ENCODE measurements at places on chromosomes 2 and 18.

- no peak for DNase-seq
Observed at GRCh38 chr2:94995553-94996304, 29.8 kb upstream of the MAL start.

DNA sequence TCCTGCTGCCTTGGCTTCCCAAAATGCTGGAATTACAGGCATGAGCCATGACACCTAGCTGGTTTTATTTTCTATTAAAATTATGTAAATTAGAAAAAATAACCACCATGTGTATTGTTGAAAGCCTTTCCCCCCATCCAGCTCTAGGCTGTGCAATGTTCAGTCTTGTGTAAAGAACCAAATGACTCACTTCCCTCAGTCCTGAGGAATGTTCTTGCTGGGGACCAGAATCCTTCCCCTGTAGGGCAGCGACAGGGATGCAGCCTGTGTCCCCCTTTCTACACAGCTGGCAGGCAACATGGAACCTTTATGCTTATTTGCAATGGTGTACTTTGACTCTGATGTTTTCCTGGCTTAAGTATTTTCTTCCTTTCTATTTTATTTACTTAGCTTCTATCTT is 29.4 kb downstream of the AOX1 start:
- no peak for DNase-seq

GRCh38 chr2:31058096-31059035 is 79.9 kb downstream of the GALNT14 start:
- DNase-seq = no peak

DNA sequence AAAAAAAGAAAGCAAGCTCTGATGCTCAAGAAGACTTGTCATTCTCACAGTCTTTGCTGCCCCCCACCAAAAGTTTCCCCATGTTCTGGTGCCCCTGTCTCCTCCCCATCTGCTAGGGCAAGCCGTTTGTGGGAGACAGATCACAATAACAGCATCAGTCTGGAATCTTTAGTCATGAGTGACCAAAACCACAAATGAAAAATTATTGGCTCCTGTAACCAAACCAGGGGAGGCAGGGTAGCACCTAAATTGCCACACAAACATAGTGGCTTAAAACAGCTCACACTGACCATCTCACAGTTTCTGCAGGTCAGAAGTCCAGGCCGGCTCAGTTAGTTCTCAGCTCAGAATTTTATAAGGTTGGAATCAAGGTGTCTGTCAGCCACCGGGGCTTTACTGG is 9.1 kb upstream of the B3GNT7 start:
- DNase-seq = no peak

GRCh38 chr2:85761-86160 is 39.5 kb upstream of the FAM110C start:
- DNase-seq = no peak

DNA sequence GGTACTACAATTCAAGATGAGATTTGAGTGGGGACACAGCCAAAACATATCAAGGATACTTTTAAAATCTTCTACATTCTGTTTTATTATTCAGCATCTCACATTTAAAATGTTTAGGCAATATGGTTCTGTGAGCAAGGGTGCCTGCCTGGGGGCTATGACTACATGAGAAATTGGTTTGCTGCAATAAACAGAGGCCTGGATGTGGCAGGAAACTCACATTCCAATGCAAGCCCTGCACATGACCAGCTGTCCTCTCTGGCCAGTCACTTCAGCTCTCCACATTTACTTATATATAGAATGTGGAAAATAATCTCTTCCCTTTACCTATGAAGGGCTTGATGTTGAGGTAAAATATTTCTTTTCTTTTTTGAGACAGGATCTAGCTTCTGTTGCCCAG is 193.4 kb downstream of the LRRTM1 start:
- DNase-seq = no peak

DNA sequence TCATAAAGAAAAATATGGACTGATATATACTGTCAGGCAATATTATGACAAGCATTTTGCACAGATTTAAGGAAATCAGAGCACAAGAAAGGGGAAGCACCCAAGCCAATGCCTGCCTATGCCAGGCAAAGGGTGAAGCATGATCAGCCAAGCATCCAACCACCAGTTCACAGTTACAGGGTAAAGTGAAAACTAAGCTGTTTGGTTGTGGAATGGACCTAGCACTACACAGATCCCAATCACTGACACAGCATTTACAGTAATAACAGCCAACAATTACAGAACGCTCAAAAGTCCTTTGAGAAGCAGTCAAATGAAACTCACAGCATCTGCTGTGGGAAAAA is 90.3 kb downstream of the SP3 start:
- DNase-seq = no peak

- no peak for DNase-seq
Observed at GRCh38 chr2:33354981-33355380, 121.5 kb upstream of the RASGRP3 start.

DNA sequence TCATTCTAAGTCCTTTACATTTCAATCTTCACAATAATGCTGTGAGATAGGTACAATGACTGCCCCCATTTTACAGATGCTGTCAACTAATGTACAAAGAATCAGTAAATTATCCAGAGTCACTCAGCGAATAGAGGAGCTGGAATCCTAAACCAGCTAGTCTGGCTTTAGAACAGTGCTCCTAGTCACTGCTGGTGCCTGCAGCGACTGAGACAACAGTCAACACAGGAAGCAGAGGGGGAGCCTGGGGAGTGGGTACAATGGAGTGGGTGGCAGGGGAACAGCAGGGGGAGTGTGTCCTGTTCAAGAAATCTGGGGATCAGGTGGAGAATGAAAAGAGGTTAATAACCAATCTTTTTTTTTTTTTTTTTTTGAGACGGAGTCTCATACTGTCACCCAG is 37.3 kb downstream of the CCDC93 start:
- DNase-seq = no peak

GRCh38 chr2:126766969-126767296 is 111.0 kb downstream of the GYPC start:
- DNase-seq = no peak

DNA sequence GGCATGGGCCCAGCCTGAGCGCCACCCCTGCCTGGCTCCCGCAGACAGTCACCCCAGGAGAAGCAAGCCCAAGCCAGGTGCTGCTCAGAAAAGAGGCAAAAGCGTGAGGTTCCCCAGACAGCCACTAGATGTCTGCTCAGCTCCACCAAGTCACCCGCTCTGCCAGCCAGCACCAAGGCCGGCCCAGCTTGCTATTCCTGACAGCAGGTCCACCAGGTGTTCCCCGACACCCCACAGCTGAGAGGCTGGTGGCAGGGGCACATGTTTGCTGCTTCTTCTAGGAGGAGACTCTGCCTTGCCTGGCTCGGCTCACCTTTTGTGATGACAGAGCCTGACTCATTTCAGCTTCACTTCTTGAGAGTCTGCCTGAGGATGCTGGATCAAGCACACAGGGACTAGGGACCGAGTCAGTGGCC is 206.7 kb downstream of the MGAT5 start:
- no peak for DNase-seq

GRCh38 chr2:173299764-173300163 is 54.9 kb upstream of the CDCA7 start:
- no peak for DNase-seq

GRCh38 chr18:35514283-35514682 is 16.5 kb upstream of the INO80C start:
- DNase-seq = no peak

DNA sequence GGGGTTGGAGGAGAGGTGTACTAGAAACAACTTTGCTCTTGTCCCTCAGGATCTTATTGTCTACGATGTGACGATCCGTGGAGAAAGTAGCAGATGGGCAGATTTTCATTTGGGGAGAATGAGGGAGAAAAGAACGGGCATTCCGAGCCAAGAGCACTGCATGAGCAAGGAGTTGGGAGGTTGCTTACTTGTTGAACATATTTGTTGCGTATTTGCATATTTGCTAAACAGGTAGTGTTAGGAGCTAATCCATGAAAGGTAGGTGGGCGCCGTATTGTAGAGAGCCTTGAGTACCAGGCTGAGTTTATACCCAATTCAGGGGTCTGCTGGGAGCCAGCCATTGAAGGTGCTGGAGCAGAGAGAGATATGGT is 490 bp downstream of the BCS1L start:
- no peak for DNase-seq

- DNase-seq = no peak
Observed at GRCh38 chr2:80059447-80059846, 245.1 kb downstream of the LRRTM1 start.

GRCh38 chr2:12046641-12047040 is 300.2 kb downstream of the LPIN1 start:
- DNase-seq = no peak

DNA sequence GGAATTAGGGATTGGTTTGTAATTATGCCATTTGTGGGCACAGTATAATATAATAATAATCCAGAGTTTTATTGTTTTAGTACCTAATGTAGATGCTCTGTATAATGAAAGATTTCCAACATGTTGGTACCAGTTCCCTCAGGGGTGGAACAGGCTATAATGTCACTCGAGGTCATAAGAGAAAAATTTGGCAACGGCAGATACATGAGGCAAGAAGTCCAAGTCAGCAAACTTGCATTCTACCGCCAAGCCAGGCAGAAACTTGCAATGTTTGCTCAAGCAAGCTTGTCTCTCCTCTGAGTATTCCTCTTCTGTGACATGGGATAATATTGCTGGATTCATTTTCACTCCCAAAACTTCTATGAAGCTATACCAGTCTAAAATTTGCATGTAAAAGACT is 520.0 kb upstream of the SALL3 start:
- no peak for DNase-seq

- no peak for DNase-seq
Observed at GRCh38 chr18:63197246-63197869, 122.2 kb downstream of the BCL2 start.

DNA sequence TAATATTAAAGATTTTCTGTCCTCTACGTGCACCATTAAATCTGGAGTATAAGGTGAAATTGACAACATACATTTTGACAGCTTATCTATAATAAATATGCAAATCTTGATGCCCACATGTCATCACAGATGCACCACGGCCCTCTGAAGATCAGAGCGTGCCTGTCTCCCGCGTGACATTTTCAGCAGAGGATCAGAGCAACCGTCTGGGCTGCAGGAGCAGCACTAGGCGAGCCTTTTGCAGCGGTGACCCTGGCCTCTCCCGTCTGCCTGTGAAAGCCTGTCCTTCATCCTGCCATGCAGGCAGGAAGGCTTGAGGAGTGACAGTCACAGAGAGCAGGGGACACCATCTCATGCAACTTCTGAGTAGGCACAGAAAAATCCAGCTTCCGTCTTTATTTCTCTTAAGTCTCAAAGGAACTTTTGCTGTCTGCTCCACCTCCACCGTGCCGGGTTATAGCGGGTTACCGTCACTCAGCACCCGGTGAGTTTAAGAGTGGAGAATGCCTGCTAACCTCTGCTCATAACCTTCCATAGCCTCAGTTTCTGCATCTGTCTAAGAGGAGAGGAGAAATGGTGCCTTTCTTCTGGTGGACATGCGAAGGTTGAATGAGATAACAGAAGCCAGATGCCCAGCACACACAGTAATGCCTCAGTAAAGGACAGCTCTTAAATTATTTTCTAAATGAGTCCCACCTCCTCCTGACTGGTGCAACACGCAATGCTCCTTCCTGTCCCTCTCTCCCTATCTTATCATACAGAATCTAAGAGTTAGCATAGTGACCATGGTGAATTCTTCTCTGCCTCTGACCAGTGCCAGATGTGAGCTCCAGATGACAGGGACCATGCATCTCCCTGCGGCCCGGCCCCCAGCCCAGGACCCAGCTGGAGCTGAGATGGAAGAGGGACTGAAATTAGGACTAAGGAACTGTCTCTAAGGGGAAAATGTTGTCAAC is 43.8 kb downstream of the CELF4 start:
- DNase-seq = no peak

GRCh38 chr18:23032030-23032582 is 99.0 kb downstream of the RBBP8 start:
- no peak for DNase-seq

- DNase-seq = no peak
Observed at GRCh38 chr18:6280211-6280743, 134.4 kb downstream of the L3MBTL4 start.

- no peak for DNase-seq
Observed at GRCh38 chr18:2979129-2979528, 33.8 kb downstream of the LPIN2 start.

DNA sequence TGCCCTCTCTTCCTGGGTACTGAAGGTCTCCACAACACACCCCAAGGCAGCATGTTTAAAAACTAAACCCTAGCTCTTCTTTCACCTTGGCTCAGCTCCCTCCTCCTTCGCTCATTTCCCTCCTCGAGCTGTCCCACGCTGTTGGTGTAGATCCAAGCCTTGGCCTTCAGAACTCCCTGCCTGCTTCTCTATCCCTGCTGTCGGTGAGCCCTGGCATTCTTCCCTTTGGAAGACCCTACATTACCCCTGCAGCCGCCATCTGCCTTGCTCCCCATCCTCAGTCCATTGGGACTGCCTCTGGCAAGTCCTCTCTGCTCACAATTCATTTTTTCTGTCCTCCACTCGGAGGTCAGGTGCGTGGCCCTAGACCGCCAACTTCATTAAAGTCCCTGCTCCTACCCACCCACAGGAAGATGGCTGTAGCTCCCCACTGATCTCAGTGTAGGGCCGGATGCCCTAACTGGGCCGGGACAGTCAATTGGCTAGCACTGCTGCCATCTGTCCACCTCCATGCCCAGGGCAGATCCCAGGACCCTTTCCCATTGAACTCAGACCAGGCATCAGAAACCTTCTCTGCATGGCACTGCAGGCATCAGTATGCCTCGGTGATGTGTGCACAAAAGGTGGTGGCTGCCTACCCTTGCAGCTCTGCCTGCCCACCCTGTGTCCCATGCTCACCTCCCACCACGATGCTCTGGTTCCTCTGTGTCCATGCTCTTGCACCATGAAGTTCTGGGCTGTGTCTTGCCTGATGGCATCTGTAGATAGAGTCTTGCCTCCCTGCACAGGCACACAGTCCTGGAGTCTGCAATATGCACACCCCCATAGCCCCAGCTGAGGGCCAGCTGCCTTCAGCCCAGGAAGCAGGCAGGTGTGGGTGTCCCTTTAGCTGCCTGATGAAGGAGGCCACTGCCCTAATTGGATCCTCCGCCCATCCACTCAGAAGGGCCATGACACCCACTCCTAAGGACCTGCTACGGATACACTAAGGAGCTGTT is 5.7 kb downstream of the AMER3 start:
- DNase-seq = no peak

DNA sequence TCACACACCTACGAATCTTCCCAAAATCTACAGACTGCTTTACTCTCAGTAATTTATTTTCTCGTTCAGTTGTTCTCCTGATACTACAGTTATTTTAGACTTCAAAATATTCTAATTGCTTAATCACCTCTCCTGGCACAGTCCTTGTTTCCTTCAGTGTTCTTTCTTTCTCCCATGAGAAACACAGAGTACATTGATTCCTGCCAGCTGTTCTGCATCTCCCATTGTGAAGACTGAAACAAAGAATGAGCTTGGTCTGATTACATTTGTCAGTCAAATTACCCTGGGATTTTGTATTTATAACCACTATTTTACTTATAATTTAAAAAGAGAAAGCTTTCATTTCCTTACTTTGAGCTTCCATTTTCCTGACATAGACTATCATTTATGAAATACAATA is 63.9 kb upstream of the TANK start:
- DNase-seq = no peak

GRCh38 chr2:151927501-151928221 is 99.4 kb upstream of the ARL5A start:
- DNase-seq = no peak
